Activated CD4-positive, alpha-beta T cell treated with anti-CD3 and anti-CD28 coated beads for 24 hours (primary cell): ENCODE measurements at places on chromosomes 3 and 15.

GRCh38 chr15:57611938-57612337 lies 20.2 kb downstream of the MYZAP start:
- no peak for DNase-seq

DNA sequence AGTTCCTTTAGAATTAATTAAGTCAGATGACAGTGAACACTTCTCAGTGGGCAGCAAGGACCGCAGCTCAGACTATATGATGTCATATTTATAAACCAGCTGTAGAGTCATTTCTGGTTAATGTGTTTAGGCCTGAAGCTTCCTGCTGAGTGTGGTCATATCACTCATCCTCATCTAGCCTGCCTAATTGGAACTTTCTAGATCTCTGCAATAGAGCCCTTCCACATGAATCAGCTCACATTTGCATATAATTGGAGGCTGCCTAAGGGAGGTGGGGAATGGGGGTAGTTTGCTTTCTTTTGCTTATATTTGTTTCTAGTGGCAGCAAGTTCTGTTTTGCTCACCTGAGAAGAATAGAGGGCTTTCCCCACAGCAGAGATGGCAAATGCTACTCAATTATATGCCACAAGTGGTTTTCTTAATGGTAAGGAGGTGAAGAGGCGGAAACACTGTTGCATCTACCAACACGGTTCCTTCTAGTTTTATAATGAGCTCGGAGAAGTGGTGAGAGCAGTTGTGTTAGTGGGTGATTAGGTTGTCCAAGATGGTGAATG lies 148.1 kb downstream of the KLHL25 start:
- no peak for DNase-seq

DNA sequence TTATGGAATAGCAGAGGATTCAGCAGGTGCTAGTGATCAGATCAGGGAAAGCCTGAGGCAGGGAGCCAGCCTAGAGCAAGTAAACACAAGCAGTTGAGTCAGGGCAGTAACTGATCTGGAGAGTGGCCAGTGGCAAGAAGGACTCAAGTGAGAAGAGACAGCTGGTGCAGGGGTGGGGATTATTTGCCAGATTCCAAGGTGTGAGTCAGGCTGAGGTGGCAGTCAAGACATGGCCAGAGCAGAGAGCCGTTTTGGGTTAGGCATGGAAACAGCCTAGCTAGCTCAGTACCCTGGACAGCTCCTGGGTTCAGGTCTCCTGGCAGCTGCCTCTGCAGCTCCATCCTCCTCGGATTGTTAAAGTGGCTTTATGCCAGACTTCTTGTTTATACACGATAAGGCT lies 281.9 kb upstream of the ONECUT1 start:
- no peak for DNase-seq

DNA sequence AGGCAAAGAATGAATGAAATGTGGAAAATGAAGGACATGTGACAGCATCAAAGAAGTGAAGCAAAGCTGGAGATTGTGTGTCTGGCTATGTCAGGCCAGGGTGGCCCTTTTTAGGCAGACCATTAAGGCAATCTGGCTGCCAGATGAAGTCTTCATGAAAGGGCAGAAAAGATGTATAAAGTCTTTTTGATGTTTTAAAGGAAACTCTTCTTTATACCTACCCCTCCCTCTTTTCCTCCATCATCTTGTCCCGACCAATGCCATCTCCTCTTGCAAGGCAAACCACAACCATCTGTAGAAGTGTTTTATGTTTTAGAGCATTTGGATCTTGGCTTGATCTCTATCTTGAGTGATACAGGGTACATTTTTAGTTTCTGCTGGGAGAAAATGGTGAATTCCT lies 259.2 kb downstream of the LSAMP start:
- no peak for DNase-seq

GRCh38 chr15:36879568-36880222 lies 220.7 kb downstream of the MEIS2 start:
- no peak for DNase-seq

- DNase-seq, result no peak
Observed at GRCh38 chr3:108408883-108409799, 101.3 kb downstream of the MYH15 start.

DNA sequence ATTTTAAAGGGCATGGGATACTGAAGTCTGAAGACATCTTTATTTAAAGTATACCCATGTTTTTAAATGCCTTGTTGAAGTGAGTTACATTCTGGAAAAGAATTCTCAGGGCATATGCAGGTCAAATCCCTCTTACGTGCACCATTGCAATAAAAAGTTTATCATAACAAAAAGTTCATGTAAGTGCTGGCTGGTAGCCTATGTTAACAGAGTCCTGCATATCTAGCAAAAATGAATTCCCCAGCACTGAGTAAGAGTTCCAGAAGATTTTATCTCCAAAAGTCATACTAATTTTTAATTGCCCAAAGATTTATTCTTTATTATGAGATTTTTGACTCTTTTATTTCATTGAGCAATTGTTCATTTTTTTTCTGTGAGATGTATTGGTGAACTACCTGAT lies 104.7 kb upstream of the ROBO1 start:
- no peak for DNase-seq

- no peak for DNase-seq
Observed at GRCh38 chr15:28977377-28978010, 91.7 kb downstream of the APBA2 start.

GRCh38 chr15:99257107-99257750 lies 5.9 kb downstream of the LRRC28 start:
- no peak for DNase-seq

GRCh38 chr3:69306239-69307185 lies 79.4 kb downstream of the FRMD4B start:
- DNase-seq, result peak; percentile 56

DNA sequence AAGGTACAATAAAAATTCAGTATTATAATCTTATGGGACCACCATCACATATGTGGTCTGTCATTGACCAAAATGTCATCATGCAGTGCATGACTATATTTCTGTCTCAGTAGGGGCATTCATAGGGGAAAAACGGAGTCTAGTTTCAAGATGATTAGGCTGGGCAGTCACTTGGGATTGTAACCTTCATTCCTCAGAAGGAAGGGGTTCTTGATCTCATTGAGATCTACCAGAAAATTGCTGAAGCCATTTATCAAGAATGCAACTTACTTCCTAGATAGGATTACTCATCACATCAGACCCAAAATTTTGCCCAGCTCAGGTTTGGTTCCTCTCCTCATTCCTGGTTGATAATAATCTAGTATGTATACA lies 37.3 kb downstream of the BTD start:
- no peak for DNase-seq

DNA sequence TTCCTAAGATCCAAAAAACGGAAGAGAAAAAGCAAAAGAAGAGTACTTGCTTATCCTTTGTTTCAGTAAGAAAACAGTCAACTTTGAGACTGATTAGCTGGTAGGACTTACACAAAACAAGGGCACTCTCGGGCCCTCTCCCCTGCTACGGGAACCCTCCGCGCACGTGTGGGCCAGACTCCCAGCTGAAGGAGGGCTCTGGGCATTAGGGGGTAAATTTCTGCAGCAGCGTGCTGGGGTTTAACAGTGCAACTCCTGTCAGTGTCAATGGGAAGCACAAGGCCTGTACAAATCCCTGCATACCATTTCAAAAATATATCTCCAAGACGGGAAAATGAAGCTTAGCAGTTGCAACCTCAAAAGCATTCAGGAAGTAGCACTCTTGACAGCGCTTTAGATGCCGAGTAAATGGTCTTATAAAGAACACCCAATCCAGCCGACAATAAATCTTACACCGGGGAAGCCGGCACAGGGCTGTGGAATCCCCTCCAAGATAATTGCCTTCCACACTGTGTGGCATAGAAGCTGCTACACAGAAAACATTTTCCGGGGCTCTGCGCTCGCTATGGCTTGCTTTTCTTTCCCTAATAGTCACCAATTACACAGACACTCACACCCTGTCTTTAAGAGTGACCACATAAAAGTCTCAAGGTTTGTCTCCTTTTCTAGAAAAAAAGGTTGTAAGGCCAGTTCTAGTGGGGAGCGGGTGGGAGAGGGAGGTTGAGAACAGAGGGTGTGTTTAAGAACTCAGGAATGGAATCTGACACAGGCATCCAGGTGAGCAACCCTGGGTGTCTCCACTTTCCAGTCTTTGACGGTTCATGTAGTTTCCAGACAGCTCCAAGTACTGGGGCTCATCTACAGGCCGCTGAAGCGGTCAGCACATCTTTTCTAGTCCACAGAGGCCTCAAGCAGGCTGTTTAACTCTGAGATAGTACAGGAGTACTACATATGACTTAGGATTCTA lies 512.7 kb downstream of the FOXP1 start:
- DNase-seq, result no peak

GRCh38 chr15:100687582-100688141 lies 85.3 kb downstream of the ASB7 start:
- no peak for DNase-seq

DNA sequence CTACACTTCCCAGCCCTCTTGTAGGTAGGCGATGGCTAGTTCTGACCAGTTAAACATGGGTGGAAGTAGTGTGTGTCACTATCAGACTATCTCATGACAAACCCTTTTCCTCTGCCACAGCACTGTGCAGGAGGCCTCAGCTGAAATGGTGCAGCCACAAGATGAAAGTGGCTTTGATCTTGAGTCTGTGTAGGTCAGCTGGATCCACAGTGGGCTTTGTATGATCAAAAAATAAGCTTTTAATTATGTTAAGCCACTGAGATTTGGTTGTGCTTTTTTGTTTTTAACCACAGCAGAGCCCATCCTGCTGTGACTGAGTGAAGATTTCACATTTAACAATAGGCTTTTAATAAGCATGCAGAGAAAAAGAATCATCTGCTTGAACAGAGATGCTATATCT lies 19.7 kb downstream of the RCN2 start:
- no peak for DNase-seq

DNA sequence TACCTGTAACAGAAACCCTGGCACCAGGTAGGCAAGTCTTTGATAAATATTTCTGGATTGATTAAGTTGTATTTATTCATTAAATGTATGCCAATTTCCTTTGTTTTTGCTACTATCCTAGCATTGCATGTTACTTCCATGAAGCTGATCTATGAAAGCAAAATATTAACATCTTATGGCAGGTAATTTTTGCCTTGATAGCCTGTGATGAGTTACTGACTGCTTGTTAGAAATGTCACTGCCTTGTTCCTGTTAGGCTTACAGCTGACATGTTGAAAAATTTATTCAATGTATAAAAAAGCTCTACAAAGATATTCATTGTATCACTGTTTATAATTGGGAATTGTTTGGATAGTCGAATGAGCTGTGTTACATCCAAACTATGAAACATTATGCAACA lies 830.1 kb downstream of the TUSC7 start:
- no peak for DNase-seq

DNA sequence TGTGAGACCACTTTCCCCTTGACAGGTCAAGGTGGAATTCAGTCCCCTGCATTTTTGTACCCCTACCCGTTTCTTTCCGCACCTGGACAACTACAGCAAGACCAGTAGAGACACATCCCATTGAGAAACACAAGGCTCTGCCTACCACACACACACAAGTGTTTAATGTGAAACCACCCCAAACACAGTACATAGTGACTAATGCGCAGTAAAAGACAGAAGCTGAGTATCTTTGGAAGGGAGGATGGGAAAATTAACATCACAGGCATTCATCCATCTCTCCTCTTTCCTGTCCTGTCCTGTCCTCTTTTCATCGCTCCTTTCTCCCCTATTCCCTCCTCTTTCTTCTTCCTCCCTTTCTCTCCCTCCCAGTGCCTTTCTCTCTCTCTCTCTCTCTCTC lies 64.8 kb downstream of the SCN11A start:
- DNase-seq, result no peak

- DNase-seq, result no peak
Observed at GRCh38 chr3:148532774-148533173, 164.9 kb upstream of the AGTR1 start.

DNA sequence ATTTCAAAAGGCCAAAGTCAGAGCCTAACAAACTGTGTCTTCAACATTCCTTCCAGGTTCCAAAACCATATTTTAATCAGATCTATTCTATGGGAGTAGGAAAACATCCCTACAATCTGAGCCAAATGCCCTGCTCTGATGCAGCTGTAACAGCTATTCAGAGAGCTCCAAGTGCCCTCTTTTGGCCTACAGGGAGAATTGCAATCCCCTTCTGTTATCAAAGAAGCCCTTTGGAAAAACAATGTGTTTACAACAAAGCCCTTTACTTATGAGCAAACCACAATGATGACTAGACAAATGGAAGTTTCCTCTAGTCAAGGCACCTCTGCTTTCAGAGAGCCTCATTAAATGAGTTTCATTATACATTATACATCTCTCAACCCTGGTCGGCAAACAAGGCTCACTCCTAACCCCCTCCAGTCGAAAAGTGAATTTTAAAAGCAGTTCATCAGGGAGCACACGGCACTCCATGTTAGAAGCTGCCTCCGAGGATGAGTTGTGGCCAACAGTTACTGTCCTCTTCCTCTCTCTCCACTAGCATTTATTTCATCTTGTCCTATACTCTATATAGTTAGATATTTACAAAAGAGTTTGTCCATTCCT lies 42.6 kb upstream of the TMCO5A start:
- DNase-seq, result no peak

- DNase-seq, result no peak
Observed at GRCh38 chr3:104145164-104145563, 1221.5 kb upstream of the ALCAM start.

- DNase-seq, result no peak
Observed at GRCh38 chr3:80244390-80244789, 476.6 kb upstream of the ROBO1 start.

DNA sequence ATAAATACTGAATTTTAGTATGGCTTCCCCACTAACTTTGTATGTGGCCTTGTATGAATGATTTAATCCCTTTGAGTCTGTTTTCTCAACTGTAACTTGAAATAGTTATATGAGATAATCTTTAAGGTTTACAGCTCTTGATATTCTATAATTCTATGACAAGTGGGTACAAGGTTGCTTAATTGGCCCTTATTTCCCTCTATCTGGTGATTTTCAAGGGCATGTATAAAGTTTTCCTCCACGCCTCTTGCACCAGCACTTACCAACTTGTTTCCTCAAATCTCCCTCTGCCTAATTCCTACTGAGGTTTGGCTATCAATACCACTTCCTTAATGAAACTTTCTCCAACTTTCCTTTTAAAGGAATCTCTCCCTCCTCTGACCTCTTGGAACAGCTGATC lies 112.9 kb downstream of the ISL2 start:
- DNase-seq, result no peak

DNA sequence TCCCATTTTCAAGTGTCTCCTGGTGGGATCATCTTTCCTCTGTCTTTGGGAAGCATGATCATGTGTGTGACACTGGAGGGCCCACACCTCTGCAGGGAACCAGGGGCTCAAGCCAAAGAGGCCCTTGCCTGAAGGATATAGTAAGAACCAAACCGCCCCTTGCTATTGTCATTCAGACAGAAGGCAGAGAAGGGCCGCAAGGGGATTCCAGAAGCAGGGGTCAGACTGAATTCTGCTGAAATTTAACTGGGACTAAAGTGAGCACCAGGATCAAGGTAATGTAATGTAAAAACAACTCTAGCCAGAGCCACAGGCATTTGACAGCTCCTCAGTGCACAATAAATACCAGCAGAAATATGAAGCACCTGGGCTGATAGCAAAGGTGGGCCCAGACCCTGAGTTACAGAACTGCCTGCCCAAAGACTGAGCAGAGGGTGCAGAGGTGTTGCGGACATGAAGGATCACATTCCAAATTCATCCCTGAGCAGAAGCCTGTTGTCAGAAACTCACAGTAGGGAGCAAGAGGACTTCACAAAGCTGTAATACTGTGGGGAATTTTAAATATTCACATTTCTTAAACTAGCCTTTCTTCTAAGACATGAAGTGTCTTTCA lies 46.0 kb upstream of the RASGRF1 start:
- no peak for DNase-seq

GRCh38 chr15:43792761-43793476 lies 799 bp downstream of the SERF2 start:
- peak; percentile 8 for DNase-seq

GRCh38 chr3:65871305-65872141 lies 167.2 kb downstream of the MAGI1 start:
- DNase-seq, result no peak
